Fibroblast of villous mesenchyme (primary cell): ENCODE measurements at places on chromosomes 6 and 20.

DNA sequence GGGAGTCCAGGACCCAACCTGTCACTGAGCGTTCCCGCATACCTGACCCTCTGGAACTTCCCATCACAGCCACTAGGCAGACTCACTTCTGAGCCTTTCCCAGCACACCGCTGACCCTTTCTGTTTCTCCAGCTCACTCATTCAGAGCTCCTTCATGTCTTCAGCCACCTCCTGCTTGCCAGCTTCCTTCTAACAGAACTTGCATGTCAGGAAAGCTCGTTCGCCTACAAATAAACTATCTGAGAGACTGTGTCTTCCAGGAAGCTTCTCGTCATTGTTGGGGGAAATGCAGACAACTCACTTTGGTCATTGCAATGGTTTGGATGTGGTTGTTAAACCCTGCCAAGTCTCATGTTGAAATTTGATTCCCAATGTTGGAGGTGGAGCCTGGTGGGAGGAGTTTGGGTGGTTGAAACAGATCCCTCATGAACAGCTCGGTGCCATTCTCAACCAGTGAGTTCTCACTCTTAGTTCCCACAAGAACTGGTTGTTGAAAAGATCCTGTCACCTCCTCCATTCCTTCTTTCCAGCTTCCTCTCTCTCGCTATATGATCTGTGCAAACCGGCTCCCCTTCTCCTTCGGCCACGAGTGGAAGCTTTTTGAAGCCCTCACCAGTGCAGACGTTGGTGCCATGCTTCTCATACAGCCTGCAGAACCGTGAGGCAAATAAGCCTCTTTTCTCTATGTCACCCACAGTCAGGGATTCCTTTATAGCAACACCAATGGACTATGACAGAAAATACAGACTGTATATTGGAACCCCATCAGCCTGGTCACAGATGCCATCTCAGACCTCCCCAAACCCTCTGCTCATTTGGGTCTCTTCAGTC, 1.4 kb upstream of the MUC21 start:
- peak; percentile 65 for DNase-seq

GRCh38 chr6:46469021-46469420, 22.2 kb downstream of the RCAN2 start:
- DNase-seq, result no peak

- no peak for DNase-seq
Observed at GRCh38 chr6:167710363-167710920, 116.3 kb upstream of the AFDN start.

DNA sequence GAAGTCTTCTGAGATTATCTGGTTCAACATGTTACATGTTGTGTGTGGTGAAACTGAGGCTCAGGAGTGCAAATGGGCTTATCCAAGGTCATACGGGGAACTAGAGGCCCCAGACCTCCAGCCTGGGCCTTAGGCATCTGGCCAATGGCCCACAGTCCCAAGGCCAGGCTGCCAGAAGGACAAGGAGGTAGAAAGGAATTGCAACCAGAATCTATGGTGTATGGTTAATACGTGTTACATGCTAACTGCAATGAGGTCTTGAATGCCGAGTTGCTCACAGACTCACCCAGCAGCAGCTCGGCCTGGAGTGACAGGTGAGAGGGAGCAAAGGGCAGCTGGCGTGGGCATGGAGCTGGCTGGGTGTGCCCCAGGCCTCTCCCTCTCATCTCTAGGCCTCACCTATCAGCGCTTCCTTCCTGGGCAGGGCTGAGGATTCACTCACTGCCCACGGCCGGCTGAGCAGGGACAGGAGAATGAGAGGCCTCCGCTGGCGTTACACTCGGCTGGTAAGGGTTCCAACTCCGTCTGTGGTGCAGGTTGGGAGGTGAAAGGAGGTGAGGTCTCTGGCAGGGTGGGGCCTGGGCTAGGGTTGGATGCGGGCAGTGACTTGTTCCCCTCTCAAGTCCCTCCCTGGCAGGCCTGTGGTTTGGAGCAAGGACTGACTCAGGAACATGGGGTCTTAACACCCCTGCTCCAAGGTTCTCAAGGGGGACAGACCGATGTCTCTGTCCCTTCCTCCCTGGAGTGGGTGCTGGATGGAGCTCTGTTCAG, at the start of gene TLDC2:
Gene TLDC2, plus strand, starts transcription at position 437 of the 771 bp plus-strand sequence. Its CDS starts 37 bp downstream, at position 474.
- DNase-seq, result no peak

- DNase-seq, result no peak
Observed at GRCh38 chr6:115667478-115668026, 393.1 kb downstream of the FRK start.

GRCh38 chr6:53718597-53719460, 53.3 kb upstream of the KLHL31 start:
- DNase-seq, result peak; percentile 66
